ENCODE measurements at places on chromosomes 3 and 15. TPM values are rescaled to one million over a fixed set of nuclear protein-coding genes. Genes with fewer than 3 reads are reported as not detected.

DNA sequence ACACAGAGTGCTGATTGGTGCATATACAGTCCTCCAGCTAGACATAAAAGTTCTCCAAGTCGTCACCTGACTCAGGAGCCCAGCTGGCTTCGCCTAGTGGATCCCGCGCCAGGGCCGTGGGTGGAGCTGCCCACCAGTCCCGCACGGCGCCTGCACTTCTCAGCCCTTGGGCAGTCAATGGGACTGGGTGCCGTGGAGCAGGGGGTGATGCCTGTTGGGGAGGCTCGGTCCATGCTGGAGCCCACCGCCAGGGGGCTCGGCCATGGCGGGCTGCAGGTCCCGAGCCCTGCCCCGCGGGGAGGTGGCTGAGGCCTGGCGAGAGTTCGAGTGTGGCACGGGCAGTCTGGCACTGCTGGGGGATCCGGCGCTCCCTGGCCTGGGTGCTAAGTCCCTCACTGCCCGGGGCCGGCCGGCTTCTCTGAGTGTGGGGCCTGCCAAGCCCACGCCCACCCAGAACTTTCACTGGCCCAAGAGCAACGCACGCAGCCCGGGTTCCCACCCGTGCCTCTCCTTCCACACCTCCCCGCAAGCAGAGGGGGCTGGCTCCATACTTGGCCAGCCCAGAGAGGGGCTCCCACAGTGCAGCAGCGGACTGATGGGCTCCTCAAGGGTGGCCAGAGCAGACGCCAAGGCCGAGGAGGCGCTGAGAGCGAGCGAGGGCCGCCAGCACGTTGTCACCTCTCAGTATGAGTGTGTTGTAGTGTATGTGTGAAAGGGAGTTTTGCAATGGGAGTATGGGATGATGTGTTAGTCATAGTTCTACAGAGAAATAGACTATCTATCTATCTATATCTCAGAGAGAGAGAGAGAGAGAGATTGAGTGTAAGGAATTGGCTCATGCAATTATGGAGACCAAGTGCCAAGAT, 69.0 kb downstream of the UBE2E2 start:
- no peak for DNase-seq

DNA sequence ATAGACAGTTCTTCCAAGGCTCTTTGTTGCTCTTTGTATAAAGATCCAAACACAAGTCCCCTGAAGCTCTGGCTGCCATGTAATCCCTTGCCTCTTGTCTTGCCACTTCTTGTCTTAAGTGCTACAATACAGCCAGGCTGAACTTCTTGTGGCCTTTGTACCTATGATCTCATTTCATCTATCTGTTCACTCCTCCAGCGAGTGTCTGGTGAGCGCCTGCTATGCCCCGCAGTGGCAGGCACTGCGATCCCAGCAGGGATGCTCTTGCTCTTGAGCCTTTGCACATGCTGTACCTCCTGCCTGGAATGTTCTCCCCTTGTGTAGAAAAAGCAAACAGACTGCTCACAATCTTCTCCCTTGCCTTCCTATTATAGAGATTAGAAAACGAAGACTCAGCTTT, 81.9 kb upstream of the ADPGK start:
- DNase-seq = no peak

- peak; percentile 43 for DNase-seq
Observed at GRCh38 chr3:133169331-133170068, 131.3 kb downstream of the TMEM108 start.

TM6SF1 gene
- 0.12 TPM for polyA plus RNA-seq

GRCh38 chr15:89599021-89599420, 23.8 kb downstream of the TICRR start:
- DNase-seq = no peak

GUCA1C gene
- not detected for polyA plus RNA-seq

GRCh38 chr3:22288756-22289155, 537.7 kb upstream of the ZNF385D start:
- no peak for DNase-seq

CD200R1 gene
- polyA plus RNA-seq = 0.02 TPM

GRCh38 chr15:91947683-91948608, 94.4 kb downstream of the SLCO3A1 start:
- DNase-seq = no peak

GATM gene
- 0.58 TPM for polyA plus RNA-seq

DNA sequence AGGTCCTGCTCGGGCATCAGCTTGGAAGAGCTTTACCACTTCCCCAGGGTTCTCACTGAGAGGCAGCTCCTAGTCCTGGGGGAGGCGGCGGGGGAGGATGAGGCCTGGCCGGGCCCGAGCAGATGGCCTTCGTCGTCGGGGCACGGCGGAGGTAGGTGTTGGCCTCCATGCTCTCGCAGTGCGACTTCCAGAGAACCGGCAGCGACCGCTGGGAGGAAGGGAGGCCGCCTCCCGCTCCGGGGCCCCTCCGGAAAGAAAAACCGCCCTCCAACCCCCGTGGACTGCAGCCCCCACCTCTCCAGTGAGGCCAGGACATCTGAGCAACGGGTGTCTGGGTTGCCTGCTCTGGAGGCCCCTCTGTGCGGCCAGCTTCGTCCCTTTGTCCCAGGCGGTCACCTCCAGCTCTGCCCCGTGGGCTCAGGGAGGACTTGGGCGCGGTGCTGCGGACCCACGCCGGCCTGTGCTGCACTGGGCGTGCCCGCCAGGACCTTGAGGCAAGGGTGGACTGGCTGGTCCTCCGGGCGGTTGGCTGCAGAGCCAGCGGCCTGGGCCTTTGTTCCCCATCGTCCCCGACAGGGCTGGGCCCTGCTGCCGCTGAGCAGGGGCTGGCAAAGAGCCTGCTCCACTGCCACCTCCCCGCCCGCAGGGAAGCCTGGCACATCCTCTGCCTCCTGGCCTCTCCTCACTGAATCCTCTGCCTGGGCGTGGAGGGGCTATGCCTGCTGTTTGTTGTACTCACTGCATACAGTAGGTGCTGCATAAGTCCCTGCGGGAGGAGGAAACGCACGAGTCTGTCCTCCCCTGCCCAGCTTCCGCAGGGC, 13.6 kb upstream of the GP9 start:
- no peak for DNase-seq

ARNT2 gene
- polyA plus RNA-seq = 17.0 TPM

RGMA gene
- 0.76 TPM for polyA plus RNA-seq

CCR9 gene
- not detected for polyA plus RNA-seq

DNA sequence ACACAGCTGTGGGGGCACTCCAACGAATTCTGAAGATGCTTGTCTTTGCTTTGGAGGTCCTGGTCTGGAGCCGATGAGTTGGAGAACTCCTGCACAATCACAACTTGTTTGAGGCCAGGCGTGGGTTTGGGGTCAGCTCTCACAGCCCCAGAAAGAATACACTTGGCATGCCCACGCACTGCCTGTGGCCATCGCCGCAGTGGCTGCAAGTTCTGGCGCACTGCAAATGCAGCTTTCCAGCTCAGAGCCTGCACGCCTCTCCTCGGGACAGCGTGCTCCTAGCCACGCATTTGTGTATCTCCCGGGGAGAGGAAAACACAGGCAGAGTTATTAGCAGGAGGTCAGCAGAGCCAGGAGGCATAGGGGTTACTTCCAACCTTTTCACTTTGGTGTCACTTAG, 282.7 kb downstream of the ADAMTS17 start:
- DNase-seq = no peak

DNA sequence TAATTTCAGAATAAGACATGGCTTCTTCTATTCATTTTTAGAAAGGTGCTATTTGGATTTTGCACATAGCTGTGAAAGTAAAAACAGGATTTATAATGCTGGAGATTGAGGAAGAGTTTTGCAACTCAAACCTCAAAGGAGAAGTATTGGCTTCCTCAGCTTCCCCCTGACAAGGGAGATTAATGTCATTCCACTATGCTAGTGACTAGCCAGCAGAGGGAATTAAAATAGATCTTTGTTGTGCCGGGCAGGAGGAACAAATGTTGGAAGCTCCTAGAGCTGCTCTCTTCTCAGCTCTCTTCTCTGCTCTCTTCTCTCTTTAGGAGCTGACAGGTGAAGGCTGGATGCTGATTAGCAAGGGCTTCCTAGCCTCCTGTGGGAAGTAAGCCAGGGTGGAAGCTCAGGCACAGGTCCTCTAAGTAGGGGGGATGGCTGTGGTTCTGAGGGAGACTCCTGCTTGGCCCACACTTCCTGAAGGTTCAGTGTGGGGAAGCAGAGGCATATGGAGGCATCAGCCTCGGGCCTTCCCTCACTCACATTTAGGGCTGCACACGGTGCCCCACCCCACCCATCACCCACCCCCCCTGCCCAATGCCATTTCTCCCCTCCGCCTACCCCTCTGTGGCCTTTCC, 29.6 kb downstream of the CX3CR1 start:
- DNase-seq = no peak

DNA sequence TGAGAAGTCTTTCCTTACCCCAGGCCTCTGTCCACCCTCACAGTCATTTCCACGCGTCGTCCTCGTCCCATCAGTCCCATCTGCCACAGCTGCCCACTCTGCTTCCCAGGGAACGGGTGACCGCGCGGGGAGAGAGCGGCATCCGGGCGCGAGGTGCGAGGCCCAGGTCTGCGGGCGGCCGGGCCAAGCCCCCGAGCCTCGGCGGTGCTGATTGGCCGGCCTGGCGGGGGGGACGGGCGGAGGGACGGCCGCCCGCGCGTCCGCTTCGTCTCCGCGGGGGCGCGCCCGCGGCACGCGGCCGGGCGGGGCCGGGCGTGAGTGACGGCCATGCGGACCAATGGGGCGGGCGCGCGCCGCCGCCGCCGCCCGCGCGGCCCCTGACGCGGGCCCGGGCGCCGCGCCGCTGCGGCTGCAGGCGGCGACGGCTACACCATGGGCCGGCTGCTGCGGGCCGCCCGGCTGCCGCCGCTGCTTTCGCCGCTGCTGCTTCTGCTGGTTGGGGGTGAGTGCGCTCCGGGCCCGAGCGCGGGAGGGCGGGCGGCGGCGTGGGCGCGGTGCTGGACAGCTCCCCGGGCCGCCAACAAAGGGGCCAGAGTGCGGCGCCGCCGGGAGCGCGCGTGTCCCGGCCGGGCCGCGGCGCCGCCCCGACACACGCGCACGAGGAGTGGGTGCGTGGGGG, at the start of gene PODXL2:
PODXL2 (plus strand) TSS at position 398 of the 679 bp plus-strand sequence; CDS start at position 433, 35 bp downstream.
- DNase-seq = peak; percentile 99

CFAP91 gene
- 3.7 TPM for polyA plus RNA-seq

IL1RAP gene
- polyA plus RNA-seq = 10.8 TPM

DNA sequence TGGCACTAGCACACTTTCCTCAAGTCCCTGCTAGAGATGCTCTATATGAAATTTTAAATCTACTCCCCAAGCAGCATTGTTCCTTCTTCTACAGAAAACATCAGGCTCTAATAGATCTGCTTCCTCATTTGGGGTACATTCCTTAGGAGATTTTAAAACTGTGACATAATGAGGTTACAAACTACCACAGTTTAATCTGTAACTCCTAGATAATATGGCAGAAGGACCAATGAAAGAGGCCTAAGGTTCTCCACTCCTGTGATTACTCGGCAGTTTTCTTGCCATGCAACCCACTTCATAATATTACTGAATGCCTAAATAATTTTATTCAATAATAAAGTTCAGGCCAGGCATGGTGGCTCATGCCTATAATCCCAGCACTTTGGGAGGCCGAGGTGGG, 16.1 kb downstream of the ZNF106 start:
- DNase-seq = no peak

- no peak for DNase-seq
Observed at GRCh38 chr3:152623286-152623911, 211.5 kb upstream of the P2RY1 start.

TMEM266 gene
- polyA plus RNA-seq = 0.07 TPM

SAXO2 gene
- polyA plus RNA-seq = 5.4 TPM

Data from SK-N-SH (cell line).